ENCODE measurements at places on chromosomes 7 and 10.
A peak's percentile ranks its signal among the peaks of the same experiment; 100 is the strongest.

GRCh38 chr7:130886438-130887135 is 152.6 kb upstream of the KLF14 start:
- no peak for DNase-seq

GRCh38 chr10:70974351-70974901 is 86.1 kb upstream of the PCBD1 start:
- DNase-seq, result no peak

DNA sequence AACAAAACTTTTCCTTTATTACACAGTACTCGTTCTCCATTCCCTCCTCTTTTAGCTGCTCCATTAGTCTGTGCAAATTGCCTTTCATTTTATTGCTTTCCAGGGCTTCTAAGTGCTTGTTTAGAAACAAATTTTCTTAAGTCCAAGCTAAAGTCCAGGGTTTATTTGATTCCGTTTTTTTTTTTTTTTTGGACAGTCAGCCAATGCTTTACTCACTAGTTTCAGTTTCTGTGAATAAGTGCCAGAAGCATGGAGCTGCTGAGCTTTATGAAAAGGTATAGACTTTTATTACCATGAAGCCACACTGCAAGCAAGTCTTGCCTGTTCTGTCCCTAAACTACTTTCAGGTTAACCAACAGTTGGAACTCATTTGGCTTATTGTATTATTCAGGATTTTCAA is 455.0 kb downstream of the GFRA1 start:
- DNase-seq, result no peak

- no peak for DNase-seq
Measured at GRCh38 chr7:124752310-124752709, 13.3 kb downstream of the GPR37 start.

GRCh38 chr7:68529221-68529620 is 1069.1 kb upstream of the AUTS2 start:
- no peak for DNase-seq

DNA sequence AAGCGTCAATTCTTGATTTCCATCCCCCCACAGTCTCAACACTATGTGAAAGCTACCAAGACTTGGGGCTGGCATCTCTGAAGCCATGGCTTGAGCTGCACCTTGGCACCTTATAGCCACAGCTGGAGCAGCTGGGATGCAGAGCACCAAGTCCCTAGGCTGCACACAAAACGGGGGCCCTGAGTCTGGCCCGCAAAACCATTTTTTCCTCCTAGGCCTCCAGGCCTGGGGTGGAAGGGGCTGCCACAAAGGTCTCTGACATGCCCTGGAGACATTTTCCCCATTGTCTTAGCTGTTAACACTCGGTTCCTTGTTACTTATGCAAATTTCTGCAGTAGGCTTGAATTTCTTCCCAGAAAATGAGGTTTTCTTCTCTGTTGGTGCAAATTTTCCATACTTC is 89.8 kb upstream of the GNAI1 start:
- no peak for DNase-seq

GRCh38 chr7:2508327-2509215 is 11.0 kb upstream of the LFNG start:
- DNase-seq, result peak; percentile 91

DNA sequence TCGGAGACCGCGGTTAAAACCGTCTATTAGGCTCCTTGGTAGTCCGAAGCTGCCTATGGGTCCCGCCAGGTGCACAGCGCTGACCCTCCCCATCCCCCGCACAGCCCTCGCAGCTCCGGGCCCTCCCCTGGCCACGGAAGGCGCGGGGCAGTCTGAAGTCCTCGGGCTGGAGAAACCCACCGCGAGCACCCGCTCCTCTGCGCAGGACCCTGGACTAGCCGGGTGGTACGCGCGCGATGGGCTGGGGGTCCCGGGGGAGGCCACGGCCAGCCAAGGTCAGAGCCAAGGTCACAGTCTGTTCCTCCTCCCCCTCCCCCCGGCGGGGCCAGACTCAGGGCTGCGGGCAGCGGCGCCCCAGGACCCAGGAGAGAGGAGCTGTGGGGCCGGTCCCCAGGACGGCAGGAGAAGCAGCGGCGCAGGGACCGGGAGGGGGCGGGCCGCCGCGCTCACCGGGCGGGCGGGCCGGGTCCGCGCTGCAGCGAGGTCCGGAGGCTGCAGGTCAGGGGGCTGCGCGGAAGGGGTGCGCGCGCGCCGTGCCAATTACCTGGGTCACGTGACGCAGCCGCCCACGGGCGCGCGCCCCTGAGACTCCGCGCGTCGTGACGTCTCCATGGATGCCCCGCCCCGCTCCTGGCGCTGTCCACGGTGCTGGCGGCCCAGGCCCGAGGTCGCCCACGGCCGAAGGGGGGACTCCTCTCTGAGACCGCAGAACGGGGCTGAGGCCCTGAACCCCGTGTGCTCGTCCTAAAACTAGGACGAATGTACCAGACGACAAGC is at the start of gene OGDHL:
Gene OGDHL, minus strand, starts transcription at position 535 of the 777 bp plus-strand sequence. CDS start 3,731 bp downstream, outside the sequence.
- peak; percentile 73 for DNase-seq

DNA sequence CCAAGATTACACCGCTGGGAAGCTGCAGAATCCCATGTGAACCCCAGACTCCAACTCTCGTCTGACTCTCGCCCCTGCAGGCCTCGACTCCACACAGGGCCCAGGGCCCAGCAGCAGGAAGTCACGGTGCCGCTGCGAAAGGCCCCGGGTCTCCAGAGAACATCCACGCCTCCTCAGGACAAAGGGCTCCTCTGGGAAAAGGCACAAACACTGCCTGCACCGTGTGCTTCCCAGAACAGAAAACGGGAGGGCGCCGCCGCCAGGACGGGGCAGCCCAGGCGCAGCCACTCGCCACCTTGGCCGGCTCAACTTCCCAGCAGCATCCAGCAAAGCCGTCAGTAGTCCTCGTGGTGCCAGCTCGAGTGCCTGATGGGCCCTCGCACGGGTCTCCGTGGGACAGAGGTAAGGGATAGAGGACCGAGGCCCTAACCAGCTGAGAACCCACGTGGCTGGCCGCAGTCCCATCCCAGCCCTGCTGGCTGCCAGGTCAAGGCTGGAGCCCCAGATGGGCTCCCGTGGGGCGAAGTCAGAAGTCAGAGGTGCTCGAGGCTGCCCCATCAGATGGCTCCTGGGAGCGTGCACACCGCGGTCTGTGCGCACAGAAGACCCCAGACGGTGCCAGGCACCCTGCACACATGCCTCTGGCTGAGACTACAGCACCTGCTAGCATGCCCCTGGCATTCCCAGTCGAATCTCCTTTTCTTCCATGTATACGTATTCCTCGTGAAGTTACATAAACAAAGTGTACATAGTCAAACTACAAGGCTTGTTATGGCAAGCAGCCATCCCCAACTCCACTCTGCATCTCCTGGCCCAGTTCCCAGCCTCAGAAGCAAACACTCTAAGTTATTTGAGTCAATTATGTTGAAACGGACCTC is 60.2 kb downstream of the MAD1L1 start:
- DNase-seq, result no peak

DNA sequence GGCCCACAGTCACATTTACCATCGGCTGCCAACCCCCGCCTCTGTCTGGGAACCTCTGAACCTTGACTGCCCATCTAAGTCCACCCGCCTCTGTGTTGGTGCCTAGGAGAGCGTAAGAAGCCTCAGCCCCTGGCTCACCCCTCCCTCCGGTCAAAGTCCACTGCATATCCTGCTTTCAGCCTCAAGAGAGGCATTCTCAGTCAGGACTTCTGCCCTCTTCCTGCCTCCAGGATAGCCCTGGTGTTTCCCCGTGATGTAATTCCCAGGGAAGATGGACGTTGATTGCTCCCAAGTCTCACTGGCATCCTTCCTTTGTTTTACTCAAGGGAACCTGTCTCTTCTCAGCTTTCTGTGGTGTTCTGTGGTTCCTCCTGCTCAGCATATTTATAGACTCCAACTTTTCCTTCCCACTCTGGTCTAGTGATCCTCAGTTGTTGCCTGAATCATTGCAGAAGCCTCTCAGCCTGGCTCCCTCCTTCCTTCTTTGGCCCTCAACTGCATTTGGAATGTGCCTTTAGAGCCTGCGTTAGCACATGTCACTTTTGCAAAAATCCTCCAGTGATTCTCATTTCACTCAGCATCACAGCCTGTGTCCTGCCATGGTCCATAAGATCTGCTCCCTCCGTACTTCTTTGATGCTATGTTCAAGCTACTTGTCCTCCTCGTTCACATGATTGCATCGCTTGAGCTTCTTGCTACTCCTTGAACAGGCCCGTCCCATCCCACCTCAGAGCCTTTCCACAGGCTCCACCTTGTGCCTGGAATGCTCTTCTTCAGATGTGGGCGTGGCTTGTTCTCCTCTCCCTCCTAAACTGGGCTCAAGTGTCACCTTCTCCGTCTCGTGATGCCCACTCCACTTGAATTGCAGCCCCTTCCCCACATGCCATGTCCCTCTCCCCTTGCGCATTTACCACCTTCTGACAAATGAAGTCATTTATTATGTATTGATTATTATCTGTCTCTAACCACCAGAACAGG is 124.2 kb downstream of the PLPP4 start:
- no peak for DNase-seq

- no peak for DNase-seq
Measured at GRCh38 chr7:20340839-20341238, 10.1 kb downstream of the ITGB8 start.

GRCh38 chr10:114777415-114777814 is 44.2 kb upstream of the FHIP2A start:
- no peak for DNase-seq

DNA sequence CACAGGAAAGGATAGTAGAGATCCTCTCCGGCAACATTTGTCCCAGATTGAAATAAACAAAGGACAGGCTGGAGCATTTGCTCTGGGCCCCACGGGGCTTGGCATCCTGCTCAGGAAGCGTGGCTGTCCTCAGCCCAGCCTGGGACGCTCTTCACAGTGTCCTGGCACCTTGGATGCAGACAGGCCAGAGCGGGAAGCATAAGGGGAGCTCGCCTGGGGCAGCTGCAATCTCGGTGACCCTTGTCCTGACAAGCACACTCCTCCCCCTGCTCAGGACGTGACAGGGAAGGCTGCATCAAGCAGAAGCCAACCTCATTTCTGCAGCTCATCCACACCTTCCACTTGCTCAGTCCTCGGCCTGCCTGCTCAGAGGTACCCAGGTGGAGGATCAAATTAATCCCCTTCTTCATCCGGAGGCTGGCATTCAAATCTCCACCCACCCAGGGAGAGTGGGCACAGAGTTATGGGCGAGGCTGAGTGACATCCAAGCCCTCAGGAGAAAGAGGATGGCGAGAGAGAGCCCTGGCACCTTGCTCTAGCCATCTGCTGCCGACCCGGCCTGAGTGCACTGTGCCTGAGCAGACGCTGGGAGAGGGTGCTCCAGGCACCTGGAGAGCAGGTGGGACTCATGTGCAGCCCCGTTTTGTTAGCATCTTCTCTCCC is 47.6 kb downstream of the ABRAXAS2 start:
- no peak for DNase-seq

DNA sequence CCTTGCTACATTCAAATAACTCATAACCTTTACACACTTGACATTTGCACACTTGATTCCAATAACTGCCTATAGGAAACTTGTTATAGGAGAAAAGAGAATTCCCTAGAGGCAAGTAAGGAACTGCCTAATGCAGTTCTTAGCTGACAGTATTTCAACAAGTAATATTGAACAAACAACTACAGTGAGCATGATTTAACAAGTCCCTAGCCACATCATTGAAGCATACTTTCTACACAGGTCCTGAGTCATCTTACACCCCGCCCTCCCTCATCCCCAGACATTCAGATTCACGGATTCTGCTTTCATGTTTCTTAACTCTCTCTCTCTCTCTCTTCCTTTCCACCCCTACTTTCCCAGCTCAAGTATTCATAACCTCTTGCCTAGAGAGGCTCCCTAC is 153.5 kb downstream of the LSM5 start:
- DNase-seq, result no peak

DNA sequence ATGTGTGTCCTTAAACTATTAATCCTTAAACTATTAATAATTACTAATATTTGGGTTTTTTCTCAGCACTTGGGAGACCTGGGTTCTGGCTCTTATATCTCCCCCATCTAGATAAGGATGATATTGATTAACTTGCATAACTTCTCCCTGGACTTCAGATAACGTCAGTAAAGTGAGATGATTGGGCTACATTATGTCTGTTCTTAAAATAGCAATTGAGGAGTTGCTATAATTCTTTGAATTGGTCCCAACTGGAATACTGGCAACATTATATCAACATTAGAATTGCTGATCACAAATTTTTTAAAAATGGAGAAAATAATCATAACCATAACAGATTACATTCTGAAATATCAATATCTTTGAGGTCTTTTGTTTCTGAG is 1.9 kb downstream of the APBB1IP start:
- DNase-seq, result no peak

GRCh38 chr10:99325281-99325680 is 3.9 kb upstream of the CNNM1 start:
- no peak for DNase-seq

- no peak for DNase-seq
Measured at GRCh38 chr7:34011696-34012095, 106.4 kb downstream of the BMPER start.

DNA sequence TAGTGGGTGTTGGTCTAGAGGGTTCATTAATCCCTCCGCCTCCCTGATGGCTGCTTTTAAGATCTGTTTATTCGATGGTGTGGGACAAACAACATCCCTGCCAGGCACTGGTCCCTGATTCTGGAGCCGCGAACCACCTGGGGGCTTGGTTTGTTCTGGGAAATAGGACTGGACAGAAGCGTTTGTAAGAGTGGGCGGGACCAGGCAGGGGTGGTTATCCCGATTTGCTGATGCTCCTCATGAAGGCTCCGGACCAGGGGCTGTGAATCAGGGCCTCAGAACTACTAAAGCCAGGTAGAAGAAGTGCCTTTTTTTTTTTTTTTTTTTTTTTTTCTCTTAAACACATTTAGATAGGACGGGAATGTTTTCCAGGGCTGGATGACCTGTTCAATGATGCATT is 273.4 kb downstream of the WDR37 start:
- DNase-seq, result no peak

DNA sequence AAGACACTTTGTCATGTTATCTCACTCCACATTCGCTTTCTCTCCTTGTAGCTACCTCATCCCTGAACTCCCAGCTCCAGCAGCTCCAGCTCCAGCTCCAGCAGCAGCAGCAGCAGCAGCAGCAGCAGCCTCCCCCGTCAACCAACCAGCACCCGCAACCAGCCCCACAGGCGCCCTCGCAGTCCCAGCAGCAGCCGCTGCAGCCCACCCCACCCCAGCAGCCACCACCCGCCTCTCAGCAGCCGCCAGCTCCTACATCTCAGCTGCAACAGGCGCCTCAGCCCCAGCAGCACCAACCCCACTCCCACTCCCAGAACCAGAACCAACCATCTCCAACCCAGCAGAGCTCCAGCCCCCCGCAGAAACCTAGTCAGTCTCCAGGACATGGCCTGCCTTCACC is 226.6 kb upstream of the YAE1 start:
- DNase-seq, result no peak

GRCh38 chr10:74035303-74035702 is 37.4 kb downstream of the VCL start:
- DNase-seq, result no peak

GRCh38 chr7:139426258-139427028 is 57.0 kb downstream of the KLRG2 start:
- DNase-seq, result no peak

DNA sequence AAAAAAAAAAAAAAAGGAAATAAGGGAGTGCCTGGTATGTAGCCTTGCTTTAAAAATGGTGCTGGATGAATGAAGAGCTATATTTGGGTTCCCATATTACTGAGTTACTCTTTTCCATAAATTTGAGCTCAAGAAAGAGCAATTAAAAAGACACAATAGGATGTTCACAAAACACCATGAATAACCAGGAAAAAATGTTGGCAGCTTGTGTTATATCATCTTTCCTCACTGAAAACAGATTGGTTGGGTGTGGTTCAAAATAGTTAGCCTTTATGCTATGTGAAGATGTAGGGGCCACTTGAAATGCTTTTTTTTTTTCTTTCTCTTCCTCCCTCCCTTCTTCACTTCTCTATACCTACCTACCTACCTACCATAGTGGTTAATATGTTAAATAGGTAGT is 256.9 kb downstream of the STK31 start:
- no peak for DNase-seq

GRCh38 chr7:99005776-99006175 is 127.4 kb downstream of the TRRAP start:
- DNase-seq, result no peak
